ENCODE measurements at places on chromosomes 12 and 14. TPM values are rescaled to one million over a fixed set of nuclear protein-coding genes. Genes with fewer than 3 reads are reported as not detected.

FAM186B gene
- 0.15 TPM for total RNA-seq

- DNase-seq: peak; percentile 62
Observed at GRCh38 chr12:15584366-15585041, 204.7 kb downstream of the EPS8 start.

GRCh38 chr14:87542288-87542687 is 450.7 kb downstream of the GALC start:
- no peak for DNase-seq

CCDC175 gene
- not detected for total RNA-seq

WSCD2 gene
- not detected for total RNA-seq

BIN2 gene
- total RNA-seq: 200 TPM

All from activated CD4-positive, alpha-beta T cell treated with anti-CD3 and anti-CD28 coated beads, Interleukin-2, amount 10 ng/mL, durations not matched to agents 7 days and 5 days (primary cell).